Activated T-cell treated with anti-CD3 and anti-CD28 coated beads, Interleukin-2, amount 50 U/mL, for 72 hours (primary cell): ENCODE measurements at places on chromosomes 4 and X.

DNA sequence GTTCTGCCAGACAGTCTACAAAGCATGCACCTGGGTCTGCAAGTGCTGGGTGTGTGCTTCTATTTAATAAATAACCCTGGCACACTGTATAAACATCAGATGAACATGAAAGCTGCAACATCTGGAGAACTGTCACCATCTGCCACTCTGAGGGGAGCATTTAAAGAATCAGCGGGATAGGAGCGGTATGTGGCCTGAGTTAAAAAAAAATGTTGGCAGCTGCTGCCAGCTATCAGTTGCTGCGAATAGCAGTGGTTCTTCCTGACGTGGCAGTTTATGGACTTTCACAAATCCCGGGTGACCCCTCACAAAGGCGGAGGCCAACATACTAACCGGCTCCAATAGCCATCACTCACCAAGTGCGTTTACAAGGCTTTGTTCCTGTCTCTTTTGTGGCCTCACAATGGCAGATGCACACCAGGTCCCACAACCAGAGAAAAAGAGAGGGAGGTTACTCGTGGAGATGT is 95.1 kb downstream of the RASL11B start:
- DNase-seq: no peak

GRCh38 chr4:107599841-107600240 is 120.2 kb downstream of the PAPSS1 start:
- no peak for DNase-seq

GRCh38 chr4:10088135-10089010 is 28.2 kb downstream of the WDR1 start:
- DNase-seq: no peak

GRCh38 chr4:174528226-174528625 is 5.9 kb upstream of the HPGD start:
- no peak for DNase-seq

DNA sequence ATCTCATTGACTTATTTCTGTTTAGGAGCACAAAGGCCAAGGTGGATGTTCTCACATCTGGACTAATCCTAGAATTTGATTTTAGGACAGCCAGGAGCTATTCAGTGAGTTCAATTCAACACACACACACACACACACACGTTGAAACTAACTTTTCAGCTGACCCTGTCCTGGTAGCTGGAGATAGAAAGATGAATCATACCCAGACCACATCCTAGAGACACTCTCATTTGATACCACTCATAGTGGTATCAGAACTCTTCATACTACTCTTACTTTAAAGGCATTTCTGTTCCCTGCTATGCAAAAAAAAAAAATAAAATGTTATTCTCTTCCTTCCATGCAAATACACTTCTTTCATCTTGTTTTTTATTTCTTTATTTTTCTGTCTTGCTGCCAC is 36.7 kb downstream of the KLF8 start:
- DNase-seq: peak; percentile 2

DNA sequence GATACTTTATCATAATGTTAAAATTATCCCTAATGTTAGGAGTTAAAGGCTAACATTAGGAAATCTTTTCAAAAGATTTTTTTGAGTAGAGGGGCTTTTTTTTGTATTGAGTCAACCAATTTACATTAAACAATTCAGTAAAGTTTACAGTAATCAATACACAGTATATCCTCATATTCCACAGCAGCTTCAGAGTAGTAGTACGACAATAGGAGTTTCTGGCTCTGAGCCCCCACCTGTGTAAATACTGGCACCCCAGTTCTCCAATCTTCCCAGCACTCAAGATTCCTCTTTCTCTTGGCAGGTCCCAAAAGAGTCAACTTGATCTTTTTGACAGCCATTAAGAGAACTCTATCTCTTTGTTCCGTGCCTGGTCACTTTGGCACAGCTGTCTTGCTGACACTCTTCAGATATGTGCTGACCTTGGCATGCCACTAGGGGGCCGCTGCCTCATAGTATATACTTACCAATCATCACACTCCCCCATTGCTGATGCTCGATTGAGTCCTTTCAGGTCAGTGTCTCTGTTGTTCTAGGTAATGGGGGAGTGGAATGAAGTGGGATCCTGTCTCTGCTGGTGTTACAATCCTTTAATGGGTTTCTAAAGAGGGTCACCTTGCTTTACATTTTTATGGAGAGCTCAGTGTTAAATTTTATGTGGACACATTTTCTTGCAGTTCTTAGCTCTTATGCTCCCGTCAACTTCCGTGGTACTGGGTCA is 19.5 kb upstream of the CCNI start:
- DNase-seq: peak; percentile 77

DNA sequence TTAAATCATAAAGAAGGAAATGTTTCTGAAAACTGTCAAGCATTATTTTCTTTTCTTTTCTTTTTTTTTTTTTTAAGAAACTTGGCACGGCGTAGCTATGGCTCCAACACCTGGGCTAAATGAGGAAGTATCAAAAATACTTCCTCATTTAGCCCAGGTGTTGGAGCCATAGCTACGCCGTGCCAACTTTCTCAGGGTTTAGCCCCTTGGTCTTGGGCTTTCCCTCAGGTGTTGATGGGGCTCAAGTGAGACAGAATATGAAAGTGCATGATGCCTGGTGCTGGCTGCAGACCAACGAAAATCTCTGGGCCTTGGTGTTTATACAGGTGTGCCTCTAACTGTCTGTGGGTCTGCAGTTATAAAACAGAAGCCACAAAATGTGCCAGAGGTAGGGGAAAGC is 132.7 kb downstream of the ARHGAP24 start:
- DNase-seq: no peak

DNA sequence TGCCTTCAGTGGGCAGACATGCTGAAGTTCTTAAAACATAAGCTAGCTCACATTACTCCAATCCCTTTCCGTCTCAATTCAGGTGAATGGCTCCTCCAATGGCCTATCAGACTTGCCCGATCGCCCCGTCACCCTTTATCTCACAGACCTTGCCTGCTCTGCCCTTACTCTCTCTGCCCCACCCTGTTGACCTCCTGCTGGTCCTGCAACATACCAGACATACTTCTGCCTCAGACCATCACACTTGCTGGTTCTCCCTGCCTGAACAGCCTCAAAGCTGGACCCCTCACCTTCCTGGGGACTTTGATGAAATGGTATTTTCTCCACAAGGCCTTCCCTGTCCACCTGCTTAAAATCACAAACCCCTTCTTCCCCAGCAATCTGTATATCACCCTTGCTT is 340.1 kb upstream of the NR3C2 start:
- no peak for DNase-seq

- DNase-seq: no peak
Measured at GRCh38 chrX:41903544-41903943, 19.8 kb downstream of the CASK start.

- no peak for DNase-seq
Measured at GRCh38 chr4:114734594-114734993, 136.0 kb downstream of the UGT8 start.

- DNase-seq: no peak
Measured at GRCh38 chr4:16270454-16271328, 44.4 kb upstream of the TAPT1 start.

DNA sequence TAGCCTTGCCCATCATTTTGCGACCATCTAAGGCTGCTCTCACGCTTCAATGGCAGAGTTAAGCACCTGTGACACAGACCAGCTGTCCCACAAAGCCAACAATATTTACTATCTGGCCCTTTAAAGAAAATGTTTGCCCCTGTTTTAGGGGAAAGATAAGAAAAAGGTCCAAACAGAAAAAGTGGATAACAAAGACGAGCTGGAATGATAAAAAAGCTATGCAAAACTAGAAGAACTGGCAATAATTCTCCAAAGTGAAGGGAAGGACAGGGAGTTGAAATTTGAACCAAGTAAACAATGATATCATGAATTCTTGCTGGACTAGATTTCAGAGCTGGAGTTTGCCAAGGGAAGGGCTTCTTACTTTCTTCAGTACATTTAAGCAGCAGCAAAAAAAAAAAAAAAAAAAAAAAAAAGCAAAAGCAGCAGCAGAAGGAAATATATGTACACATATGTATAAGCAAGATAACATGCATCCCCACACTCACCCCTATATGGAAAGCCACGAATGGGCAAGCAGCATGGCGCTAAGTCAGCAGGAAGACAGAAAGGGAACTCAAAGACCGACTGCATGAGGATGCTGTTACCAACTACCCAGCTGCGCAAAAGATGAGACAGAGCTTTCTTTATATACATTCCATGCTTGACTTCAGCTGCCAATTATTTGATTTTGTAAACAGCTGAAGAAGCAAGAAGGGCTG is 12.5 kb downstream of the TRAPPC2 start:
- DNase-seq: no peak

GRCh38 chrX:153853180-153853901 is 23.0 kb upstream of the PDZD4 start:
- DNase-seq: no peak

DNA sequence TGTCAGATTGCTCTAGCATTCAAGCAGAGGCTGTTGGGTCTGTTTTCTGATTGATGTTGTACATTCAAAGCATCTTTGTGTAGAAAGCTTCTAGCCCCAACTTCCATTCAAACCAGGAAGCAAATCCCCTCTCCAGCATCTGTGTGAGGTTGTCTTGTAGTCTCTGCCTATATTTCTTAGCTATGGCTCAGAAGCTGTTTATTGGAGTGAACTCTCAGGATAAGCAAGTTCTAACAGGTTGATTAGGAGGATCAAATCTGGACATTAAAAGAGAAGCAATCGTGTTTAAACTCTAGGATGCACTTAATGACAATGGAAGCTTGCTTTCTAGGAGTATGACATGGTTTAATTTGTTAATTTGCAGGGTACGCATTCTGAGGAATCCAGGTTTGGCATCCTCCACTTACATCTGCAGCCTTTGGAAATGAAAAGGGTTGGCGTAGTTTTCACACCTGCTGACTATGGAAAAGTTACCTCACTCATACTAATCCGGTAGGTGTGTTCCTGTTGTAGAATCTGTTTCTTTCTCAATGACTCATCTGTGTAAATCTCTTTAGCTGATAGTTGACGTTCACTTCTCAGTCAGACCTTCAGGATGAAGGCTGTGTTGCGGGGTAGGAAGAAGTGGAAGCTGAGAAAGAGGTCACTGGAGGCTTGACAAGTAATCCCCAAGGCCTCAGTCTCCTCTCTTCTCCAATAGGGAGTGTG is 88.0 kb upstream of the TLR2 start:
- DNase-seq: no peak

DNA sequence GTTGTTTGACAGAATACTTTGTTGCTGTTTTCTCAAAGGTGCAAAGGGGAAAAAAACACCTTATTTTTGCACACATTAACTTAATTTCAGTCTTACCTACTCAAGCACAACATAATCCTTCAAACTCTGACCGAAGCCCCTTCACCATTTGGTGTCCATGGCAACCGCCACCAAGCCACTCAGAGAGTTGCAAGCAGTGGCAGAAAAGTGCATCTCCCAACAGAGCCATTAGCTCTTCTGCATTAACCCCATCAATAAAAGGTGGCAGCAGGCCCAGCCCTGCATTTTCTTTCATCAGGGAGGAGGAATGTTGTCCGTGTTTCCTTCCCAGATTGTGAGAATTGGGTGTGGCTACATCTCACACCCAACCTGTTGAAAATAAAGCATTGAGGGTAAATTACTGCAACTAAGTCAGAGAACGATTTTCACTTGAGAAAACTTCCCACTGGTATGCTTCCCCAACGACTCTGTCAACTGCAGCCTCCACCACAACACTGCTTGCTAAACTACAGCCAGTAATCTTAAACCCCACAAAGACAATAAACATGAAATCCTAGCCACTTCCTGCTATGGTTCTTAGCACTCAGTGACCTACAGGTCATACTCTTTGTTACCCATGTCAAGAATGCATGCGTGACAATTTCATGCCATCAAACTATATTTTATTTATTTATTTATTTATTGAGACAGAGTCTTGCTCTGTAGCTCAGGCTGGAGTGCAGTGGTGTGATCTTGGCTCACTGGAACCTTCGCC is 154.0 kb downstream of the GRIA3 start:
- DNase-seq: no peak

DNA sequence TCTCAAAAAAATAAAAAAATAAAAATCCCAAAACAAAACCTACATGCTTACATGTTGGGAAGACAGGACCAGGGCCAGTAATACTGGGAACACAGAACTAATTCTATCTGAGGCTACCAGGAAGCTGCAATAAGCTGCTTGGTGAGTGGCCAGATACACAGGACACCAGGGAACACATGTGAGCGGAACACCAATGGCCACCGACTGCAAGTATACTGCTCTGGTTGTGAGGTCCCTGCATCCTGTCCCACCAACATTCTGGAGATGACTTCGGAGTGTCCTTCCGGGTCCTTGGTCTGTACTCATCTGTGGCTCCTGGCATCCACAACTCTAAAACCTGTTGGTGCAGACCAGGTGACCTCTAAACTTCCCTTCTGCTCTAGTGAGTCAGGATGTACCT is 2.7 kb downstream of the TNIP2 start:
- no peak for DNase-seq

DNA sequence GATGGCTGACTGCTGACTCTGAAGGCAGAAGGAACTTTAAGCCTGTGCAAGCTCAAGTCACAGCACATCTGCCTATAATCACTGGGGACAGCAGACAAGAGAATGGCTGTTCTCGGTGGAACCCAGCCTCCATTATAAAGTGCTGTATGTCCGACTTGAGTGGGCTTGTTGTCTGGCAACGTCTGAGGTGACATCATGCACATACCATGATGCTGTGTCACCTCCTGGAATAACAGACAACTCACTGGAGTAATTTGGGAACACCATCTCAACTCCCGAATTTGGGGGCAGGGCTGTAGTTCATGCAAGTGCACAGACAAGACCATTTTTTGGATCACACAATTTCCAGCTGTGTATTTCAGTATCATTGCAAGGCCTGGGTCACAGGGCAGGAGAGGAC is 59.8 kb upstream of the GPM6B start:
- no peak for DNase-seq

DNA sequence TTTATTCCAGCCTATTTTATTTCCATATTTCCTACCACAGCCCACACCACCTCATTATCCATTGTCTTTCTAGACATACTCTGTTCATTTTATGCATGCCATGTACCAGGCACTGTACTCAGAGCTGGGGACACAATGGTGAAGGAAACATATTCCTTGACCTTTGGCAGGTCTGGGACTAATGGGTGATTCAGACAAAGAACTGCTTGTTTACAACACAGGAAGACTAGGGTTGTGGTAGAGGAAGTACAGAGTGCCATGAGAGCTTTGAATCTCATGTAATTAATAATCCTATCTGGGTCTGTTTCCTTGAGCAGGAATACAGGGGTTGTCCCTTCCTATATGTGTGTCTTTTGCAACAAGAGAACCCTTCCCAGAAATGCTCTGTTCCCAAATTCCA is 75.1 kb upstream of the NUDT10 start:
- no peak for DNase-seq

- no peak for DNase-seq
Measured at GRCh38 chrX:119145241-119145653, 17.6 kb upstream of the KIAA1210 start.
